ENCODE measurements at places on chromosomes 5 and 9. TPM values are rescaled to one million over a fixed set of nuclear protein-coding genes. Genes with fewer than 3 reads are reported as not detected.

CATSPER3 gene
- 1.1 TPM for polyA plus RNA-seq

IRGM gene
- 0.75 TPM for polyA plus RNA-seq

IFNK gene
- polyA plus RNA-seq = not detected

FBLL1 gene
- 1.3 TPM for polyA plus RNA-seq

PTGR1 gene
- 247 TPM for polyA plus RNA-seq

All from right renal pelvis (tissue), 4 donors.